ENCODE measurements at places on chromosomes 3 and 15. TPM values are rescaled to one million over a fixed set of nuclear protein-coding genes. Genes with fewer than 3 reads are reported as not detected.

DNA sequence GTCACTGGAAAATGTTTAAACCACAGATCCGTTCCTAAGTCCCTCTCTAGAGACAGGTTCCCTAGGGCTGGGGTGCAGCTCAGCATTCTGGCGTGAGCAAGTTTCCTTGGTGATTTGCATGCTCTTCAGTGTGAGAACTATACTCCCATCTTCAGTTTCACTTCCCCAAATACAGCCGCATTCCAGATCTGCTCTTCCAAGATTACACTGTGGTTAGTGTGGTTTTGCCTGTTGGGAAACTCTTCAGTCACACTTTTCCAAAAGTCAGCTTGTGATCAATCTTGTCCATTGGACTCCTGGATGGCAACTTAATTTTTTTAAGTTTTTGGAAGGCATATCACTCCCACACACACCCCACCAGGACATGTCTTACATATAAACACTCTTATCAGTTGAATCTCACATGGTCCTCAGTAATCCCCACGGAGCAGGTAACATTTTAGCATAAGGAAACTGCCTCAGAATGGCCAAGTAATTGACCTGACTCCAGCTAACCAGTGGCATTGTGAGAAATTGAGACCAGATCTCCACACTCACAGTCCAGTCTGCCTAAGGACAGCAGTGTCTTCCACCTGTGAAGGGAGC is 33.5 kb upstream of the PTPN23 start:
- no peak for DNase-seq

DNA sequence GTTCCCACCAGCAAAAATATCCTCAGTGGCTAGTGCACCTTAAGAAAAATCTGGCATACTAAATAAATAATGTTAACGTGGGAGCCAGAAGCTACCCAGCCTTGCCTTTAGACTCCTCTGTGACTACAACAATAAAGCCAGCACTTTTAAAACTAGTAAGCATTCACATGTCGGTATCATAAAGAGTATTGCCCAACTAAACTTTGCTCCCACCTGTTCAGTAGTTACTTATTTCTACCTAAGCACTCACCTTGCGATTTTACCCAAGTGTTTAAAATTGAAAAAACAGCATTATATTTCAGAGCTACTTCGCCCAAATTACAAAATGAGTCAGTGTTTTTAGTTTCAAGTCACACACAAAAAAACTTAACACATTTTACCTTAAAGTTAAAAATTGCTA is 12.8 kb downstream of the ALDH1L1 start:
- DNase-seq: no peak

The THRB gene
- 7.1 TPM for total RNA-seq

DNA sequence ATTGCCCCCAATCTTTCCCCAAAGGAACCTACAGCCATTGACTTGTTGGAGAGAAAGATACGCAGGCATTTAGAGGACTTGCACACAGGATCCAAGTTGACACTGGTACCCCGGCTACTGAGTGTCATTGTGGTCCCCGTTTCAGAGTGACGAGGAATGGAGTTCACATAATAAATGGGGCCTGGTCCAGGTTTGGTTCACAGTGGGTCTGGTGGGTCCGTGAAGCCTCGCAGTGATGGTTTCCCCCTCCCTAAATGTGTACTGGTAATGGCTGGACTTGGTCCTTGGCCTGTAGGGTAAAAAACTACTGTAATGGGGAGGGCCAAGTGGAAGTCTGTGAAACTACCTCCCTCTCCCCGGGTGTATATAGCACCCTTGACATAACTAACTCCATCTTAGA is 232.1 kb upstream of the LYSMD4 start:
- DNase-seq: no peak

DNA sequence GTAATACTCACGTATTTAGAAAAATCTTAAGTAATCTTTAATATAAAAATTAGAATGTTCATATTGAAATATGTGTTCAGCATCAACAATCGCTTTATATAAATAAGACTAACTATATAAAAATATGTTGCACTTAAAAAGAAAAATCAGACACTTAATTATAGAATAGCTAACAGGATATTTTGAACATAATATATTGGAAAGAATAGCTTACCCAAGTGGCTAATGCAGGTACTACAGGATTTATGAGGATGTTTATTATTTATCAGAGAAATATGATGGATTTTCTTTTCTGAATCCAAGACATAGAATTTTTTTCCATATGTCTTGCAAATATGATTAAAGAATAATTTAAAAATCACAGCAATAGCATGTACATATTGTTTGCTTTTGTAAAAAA is 567.9 kb upstream of the GBE1 start:
- no peak for DNase-seq

- no peak for DNase-seq
Measured at GRCh38 chr3:11364181-11364580, 92.0 kb downstream of the ATG7 start.

The SOX14 gene
- not detected for total RNA-seq

The RLBP1 gene
- total RNA-seq: not detected
